ENCODE measurements at places on chromosomes 6 and 20.

GRCh38 chr6:113920663-113921267 lies 50.2 kb downstream of the HDAC2 start:
- H3K27me3 ChIP-seq = no peaks in the 10 kb centered on the region
- peak overlapping the region; percentile 24 for H3K4me3 ChIP-seq
- no peak for DNase-seq
- H3K4me1 ChIP-seq = peaks cover 8% of the 10 kb centered on the region

- H3K36me3 ChIP-seq = peaks cover 25% of the 10 kb centered on the region
- H3K4me1 ChIP-seq = peaks cover 43% of the 10 kb centered on the region
- no peak overlapping the region for H3K27ac ChIP-seq
- no peak for DNase-seq
- H3K27me3 ChIP-seq = no peaks in the 10 kb centered on the region
These were observed 16.9 kb upstream of the GOPC start for GRCh38 chr6:117619178-117619577.

- H3K36me3 ChIP-seq = no peaks in the 10 kb centered on the region
- no peaks in the 10 kb centered on the region for H3K4me1 ChIP-seq
- H3K27ac ChIP-seq = no peak overlapping the region
- no peak overlapping the region for H3K4me3 ChIP-seq
These were observed 480.9 kb upstream of the NOX3 start for GRCh38 chr6:155936551-155936950.

- no peaks in the 10 kb centered on the region for H3K36me3 ChIP-seq
- H3K4me1 ChIP-seq = no peaks in the 10 kb centered on the region
- H3K4me3 ChIP-seq = no peak overlapping the region
- no peak overlapping the region for H3K27ac ChIP-seq
These were observed 635.6 kb downstream of the EPM2A start for GRCh38 chr6:145099713-145100112.

- DNase-seq = no peak
- H3K36me3 ChIP-seq = no peaks in the 10 kb centered on the region
- H3K4me3 ChIP-seq = no peak overlapping the region
- H3K27me3 ChIP-seq = no peaks in the 10 kb centered on the region
- no peak overlapping the region for H3K27ac ChIP-seq
These were observed 445.1 kb downstream of the DOK5 start for GRCh38 chr20:54920491-54920890.

GRCh38 chr6:39061588-39061987 lies 13.0 kb downstream of the GLP1R start:
- H3K4me3 ChIP-seq = no peak overlapping the region
- peaks cover 8% of the 10 kb centered on the region for H3K27me3 ChIP-seq
- no peaks in the 10 kb centered on the region for H3K4me1 ChIP-seq

- no peaks in the 10 kb centered on the region for H3K27me3 ChIP-seq
- no peaks in the 10 kb centered on the region for H3K4me1 ChIP-seq
- DNase-seq = no peak
- H3K4me3 ChIP-seq = no peak overlapping the region
- H3K27ac ChIP-seq = no peak overlapping the region
These were observed 441.1 kb downstream of the MEI4 start for GRCh38 chr6:78093906-78094305.

- peaks cover 4% of the 10 kb centered on the region for H3K36me3 ChIP-seq
- H3K4me3 ChIP-seq = no peak overlapping the region
- no peak overlapping the region for H3K27ac ChIP-seq
- no peak for DNase-seq
- no peaks in the 10 kb centered on the region for H3K27me3 ChIP-seq
- no peaks in the 10 kb centered on the region for H3K4me1 ChIP-seq
These were observed 655.5 kb upstream of the FLRT3 start for GRCh38 chr20:14992961-14993360.

DNA sequence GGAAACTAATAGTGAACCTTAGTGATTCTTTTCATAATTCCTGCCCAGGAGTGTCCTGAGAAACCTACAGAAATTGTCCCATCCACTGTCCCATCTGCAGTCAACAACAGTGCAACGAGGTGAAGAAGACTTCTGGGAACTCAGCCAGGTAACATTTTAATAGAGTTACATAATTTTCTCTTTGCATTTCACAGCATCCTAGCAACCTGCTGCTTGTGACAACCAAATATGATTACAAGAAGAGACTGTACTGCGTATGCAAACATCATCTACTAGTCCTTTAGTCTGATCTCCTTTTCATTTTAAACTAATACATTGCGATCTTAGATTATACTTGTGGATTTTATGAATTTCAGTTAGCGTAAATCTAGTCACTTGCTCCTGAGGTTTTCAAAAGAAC lies 951.6 kb downstream of the TFAP2A start:
- no peaks in the 10 kb centered on the region for H3K27me3 ChIP-seq
- DNase-seq = no peak
- H3K4me3 ChIP-seq = no peak overlapping the region

GRCh38 chr6:147192278-147192911 lies 11.8 kb upstream of the STXBP5 start:
- no peak overlapping the region for H3K4me3 ChIP-seq
- no peak for DNase-seq
- peaks cover 31% of the 10 kb centered on the region for H3K4me1 ChIP-seq
- no peaks in the 10 kb centered on the region for H3K36me3 ChIP-seq
- H3K27ac ChIP-seq = peak overlapping the region; percentile 16

GRCh38 chr6:19382676-19383075 lies 454.5 kb upstream of the ID4 start:
- no peaks in the 10 kb centered on the region for H3K36me3 ChIP-seq
- H3K27ac ChIP-seq = no peak overlapping the region
- H3K4me3 ChIP-seq = no peak overlapping the region
- no peaks in the 10 kb centered on the region for H3K4me1 ChIP-seq
- no peaks in the 10 kb centered on the region for H3K27me3 ChIP-seq
- no peak for DNase-seq

GRCh38 chr6:41568585-41569384 lies 22.6 kb downstream of the FOXP4 start:
- H3K4me1 ChIP-seq = peaks cover 44% of the 10 kb centered on the region
- no peak overlapping the region for H3K4me3 ChIP-seq
- no peak for DNase-seq
- H3K36me3 ChIP-seq = peaks cover 5% of the 10 kb centered on the region
- no peak overlapping the region for H3K27ac ChIP-seq

- H3K36me3 ChIP-seq = peaks cover 6% of the 10 kb centered on the region
- no peaks in the 10 kb centered on the region for H3K4me1 ChIP-seq
- no peak overlapping the region for H3K27ac ChIP-seq
- H3K27me3 ChIP-seq = peaks cover 65% of the 10 kb centered on the region
- DNase-seq = no peak
These were observed 1.7 kb downstream of the THBD start for GRCh38 chr20:23047738-23048214.

GRCh38 chr6:108597572-108598304 lies 37.0 kb downstream of the FOXO3 start:
- peak overlapping the region; percentile 76 for H3K4me3 ChIP-seq
- H3K27me3 ChIP-seq = no peaks in the 10 kb centered on the region
- no peak for DNase-seq
- H3K4me1 ChIP-seq = peaks cover 56% of the 10 kb centered on the region
- H3K36me3 ChIP-seq = peaks cover 4% of the 10 kb centered on the region

GRCh38 chr6:15090145-15090579 lies 155.7 kb upstream of the JARID2 start:
- peaks cover 6% of the 10 kb centered on the region for H3K27me3 ChIP-seq
- H3K36me3 ChIP-seq = no peaks in the 10 kb centered on the region
- H3K27ac ChIP-seq = no peak overlapping the region
